AG10803 (cell line): ENCODE measurements at places on chromosomes 1 and 21.

- no peak for DNase-seq
These were observed 67.1 kb downstream of the FAAP20 start for GRCh38 chr1:2127187-2128145.

- peak; percentile 27 for DNase-seq
These were observed 59.5 kb downstream of the ZBTB17 start for GRCh38 chr1:15916417-15916816.

DNA sequence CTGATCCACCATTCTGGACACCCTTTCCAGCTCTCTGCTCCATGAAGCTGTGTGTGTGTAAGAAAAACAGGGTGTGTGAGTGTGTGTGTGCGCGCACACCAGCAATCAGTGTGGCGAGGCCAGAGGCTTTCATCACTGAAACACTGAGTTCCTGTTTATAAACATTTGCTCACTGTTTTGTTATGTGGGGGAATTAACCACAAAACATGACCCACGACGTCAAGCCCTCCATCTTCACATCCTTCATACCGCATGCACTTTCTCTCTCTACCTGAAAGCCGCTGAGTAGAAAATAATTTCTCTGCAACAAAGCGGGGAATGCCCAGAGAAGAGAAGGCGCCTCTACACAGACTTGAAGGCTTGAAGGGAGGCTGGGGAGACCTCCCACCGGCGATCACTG, 148.9 kb upstream of the IRF2BP2 start:
- DNase-seq, result no peak

- peak; percentile 62 for DNase-seq
These were observed 46.2 kb upstream of the SLC44A3 start for GRCh38 chr1:94773931-94774422.

DNA sequence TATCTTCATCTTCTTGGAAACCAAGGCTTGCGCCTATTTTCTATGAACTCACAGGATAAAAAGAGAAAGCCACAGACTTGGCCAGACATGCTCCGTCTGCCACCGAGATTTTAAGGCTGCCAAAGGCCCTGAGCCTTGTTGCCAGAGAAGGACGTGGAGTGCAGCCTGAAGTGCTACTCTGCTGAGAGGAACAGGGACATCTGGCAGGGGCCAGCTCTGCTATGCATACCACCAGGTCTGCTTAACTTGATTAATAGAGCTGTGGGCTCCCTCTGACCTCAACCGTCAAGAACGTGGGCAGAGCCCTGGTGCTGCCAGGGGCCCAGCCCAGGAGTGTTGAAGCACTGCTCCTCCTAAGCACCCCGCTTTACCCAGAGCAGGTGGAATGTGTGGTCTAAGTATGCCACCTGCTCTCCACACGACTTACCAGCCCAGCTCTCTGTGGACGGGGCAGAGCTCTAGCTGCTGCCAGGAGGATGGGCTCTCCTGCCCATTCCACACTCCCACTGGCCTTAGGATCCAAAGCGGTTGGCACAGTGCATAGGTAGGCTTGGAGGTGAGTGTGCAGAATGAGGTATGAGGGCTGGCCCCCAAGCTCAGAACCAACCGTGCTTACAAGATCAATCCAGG, 10.6 kb downstream of the HCRTR1 start:
- DNase-seq, result peak; percentile 71

GRCh38 chr1:58986996-58987767, 203.3 kb upstream of the JUN start:
- DNase-seq, result no peak

GRCh38 chr1:37822906-37823815, 15.2 kb upstream of the YRDC start:
- no peak for DNase-seq

DNA sequence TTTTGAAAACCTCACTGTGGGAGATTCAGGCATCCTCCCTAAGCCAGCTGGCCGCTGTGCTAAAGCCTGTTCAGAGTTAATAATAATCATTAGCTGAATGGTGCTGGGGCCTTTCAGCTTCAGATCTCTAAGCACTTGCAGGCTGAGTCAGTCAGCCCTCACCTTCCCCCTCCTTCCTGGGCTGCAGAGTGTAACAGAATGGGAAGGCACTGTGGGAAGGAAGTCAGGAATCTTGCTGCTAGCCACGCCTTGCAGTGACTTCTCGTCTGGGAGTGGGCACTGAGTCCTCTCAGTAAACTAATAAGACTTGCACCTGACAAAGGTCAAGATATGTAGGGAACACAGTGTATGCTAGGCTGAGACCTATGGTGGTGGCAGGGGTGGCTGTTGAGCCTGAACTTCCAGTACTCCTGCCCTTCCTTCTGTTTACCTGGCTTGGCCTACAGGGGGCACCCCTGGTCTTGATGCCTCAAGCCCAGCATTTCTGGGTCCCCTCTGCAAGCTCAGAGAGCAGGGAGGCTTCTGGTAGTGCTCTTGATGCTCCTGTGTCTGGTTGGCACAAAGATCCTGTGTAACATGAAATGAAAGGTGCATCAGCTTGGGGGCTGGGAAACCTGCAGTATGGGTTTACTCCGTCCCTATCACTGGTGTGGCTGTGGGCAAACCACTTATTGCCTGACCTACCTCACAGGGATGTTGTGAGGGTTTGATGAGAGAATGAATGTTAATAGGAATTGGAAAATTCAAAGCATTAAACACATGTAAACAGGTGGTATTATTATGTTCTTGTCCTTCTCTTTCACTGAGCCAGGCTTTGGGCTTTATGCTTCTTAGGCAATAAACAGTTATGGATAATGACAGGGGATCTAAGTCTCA, 6.0 kb downstream of the CYB561D1 start:
- DNase-seq, result peak; percentile 65

GRCh38 chr1:101664726-101665125, 332.0 kb downstream of the OLFM3 start:
- DNase-seq, result no peak

GRCh38 chr21:41147096-41147978, 20.6 kb upstream of the BACE2 start:
- DNase-seq, result no peak

- no peak for DNase-seq
These were observed 71.2 kb downstream of the FGGY start for GRCh38 chr1:59368008-59368670.

GRCh38 chr1:18668750-18669404, 38.2 kb downstream of the PAX7 start:
- DNase-seq, result no peak

DNA sequence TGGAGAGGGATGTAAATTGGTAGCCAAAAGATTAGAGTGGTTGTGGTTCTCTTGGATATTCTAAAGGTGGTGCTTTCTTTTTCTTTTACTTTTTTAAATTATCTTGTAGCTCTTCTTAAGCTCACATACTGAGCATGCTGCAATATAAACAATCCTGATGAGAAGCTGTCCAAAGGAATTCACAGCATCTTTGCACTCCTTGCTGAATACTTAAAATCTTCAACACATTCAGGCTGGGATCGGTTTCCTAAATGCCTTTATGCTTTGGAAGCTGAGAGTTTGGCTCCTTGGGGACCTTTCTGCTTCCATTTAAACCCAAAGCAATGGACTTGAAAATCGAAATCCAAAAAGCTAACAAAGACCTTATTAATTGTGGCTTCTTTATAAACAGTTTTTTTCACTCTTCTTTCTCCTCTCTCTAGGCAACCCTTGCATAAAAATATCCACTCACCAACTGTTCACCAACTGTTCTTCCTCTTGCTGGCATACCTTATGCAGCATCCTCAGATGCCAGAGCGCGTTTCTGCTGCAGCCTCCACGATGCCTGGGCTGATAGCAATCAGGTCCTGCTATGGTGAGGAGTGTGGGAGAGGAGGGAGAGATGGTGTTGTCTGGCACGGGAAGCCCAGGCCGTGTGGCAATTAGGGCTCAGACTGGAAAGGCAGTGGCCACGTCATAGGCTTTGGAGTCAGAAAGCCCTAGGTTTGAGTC, 535.8 kb upstream of the DAB1 start:
- DNase-seq, result no peak

GRCh38 chr1:223776075-223776814, 63.9 kb downstream of the CAPN2 start:
- peak; percentile 69 for DNase-seq

GRCh38 chr21:31623664-31624063, 35.8 kb upstream of the SOD1 start:
- DNase-seq, result no peak
